ENCODE measurements at places on chromosomes 16 and 17.

GRCh38 chr17:53217311-53217710 is 605.4 kb upstream of the KIF2B start:
- no peak for DNase-seq

GRCh38 chr17:81301195-81302144 is 6.4 kb upstream of the SLC38A10 start:
- no peak for DNase-seq

DNA sequence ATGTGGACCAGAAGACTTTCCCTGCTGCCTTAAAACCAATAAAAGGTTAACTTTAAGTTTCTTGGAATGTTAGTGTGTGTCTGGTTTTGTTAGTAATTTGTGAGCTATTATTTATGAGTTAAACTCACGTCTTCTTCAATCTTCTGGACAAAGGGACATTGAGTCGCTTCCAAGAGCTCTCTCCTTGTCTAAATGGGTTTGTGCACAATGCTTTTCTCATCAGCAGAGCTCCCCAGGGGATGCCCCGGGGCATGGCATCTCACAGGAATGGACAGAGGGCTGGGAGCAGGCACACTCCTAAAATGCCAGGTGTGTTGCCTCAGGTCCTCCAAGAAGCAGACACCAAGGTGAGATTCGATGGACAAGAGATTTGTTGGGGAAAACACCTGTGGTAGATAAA is 90.5 kb downstream of the RGS9 start:
- DNase-seq: no peak

- no peak for DNase-seq
Observed at GRCh38 chr17:64575431-64575830, 68.7 kb downstream of the CEP95 start.

GRCh38 chr17:68861602-68862001 is 93.6 kb downstream of the ABCA8 start:
- peak; percentile 33 for DNase-seq

DNA sequence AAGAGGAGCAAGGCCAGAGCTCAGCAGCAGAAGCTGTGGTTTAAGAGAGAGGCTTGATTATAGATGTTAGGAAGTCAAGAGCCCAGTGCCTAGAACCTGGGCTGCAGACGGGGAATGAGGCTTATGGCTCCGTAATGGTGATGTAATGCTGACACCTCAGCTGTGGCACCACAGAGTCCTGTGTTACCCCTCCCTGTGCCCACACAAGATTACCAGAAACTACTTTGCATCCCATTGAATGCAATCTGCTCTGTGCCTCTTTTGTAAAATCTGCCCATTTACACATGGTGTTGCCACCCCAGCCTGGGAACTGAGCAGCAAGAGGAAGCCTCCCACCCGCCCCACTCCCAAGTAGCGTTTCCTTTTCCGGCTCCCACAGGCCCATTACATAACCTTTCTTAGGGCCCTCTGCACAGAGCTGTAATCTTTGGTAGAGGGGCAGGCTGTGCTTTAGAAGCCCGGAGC is 57.0 kb downstream of the PITPNC1 start:
- no peak for DNase-seq

- DNase-seq: no peak
Observed at GRCh38 chr17:72578817-72579470, 458.1 kb downstream of the SOX9 start.

DNA sequence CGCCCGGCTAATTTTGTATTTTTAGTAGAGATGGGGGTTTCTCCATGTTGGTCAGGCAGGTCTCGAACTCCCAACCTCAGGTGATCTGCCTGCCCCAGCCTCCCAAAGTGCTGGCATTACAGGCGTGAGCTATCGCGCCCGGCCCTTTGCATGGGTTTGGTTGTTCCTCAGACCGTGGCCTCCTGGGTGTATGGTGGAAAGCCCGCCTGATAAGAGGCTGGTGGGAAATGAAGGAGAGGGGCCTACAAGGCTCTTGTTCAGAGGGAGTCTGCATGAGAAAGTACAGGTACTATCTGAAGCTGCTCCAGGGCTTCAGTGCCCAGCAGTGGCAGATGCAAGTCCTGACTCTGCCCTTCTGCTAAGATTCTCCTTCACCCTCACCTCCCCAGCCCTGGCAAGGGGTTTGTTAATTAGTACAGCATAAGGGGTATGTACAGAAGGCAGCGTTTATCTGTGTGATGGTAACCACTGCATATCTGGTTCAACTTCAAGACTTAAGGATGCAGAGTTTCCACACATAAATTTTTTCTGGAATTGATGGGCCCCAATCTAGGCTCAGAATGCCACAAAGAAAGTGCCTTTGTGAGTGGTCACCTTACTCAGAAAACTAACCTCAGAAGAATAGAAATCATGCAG is 24.2 kb downstream of the GRB7 start:
- no peak for DNase-seq

- DNase-seq: no peak
Observed at GRCh38 chr17:63040816-63041215, 74.8 kb downstream of the TANC2 start.

GRCh38 chr17:7878234-7878633 is 10.4 kb upstream of the CHD3 start:
- DNase-seq: no peak

- DNase-seq: no peak
Observed at GRCh38 chr16:53967572-53967971, 263.6 kb downstream of the FTO start.

DNA sequence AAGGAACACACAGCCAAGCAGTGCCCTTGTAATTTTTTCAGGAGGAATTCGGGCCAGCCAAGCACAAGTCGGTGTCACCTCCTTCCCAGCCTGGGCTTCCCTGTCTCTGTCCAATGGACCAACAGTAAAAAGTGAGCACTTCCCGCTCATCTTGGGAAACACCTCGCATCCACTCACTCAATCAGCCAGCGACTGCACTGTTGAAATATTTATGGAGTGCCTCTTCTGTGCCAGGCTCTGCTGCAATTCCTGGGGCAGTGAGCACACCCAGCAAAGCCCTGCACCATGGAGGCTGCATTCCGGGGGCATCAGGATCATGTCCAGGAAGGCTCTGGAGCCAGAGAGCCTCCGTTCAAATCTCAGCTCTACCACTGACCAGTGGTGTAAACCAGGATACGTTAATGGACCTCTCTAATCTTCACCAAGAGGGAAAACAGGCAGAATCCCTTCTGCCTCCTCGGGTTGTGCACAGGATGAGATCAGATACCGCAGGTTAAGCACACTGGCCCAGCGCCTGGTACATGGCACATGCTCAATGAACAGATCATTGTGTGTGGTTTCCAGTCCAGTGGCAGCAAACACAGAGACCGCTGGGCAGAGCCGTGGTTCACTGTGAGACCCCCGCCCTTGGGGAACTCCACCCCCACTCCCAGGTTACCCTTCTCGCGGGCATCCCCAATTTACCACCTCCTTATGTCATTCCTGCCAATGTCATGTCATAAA is 194.3 kb downstream of the ZNF423 start:
- DNase-seq: no peak

- DNase-seq: no peak
Observed at GRCh38 chr17:34763728-34764665, 184.6 kb downstream of the TMEM132E start.

- DNase-seq: no peak
Observed at GRCh38 chr17:76631821-76632565, 11.6 kb downstream of the ST6GALNAC1 start.

DNA sequence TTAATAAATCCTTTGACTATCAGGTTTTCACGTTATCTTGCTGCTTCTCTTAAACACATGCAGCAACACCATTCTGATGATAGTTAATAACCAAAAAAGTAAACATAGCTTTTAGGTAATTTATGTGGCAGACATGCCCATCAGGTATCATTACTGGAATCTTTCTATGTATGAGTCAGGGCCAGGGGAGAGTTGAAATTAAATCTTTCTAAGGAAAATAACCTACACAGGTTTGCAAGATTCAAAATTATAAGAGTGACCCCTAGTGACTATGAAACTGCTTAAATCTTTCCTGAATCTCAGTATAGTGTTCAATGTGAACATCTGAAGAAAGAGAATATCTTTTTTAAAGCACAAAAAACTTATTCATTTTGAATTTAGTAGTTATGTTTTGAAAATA is 666.6 kb downstream of the CDH11 start:
- DNase-seq: no peak

- DNase-seq: no peak
Observed at GRCh38 chr16:27083861-27084261, 17.1 kb downstream of the C16orf82 start.

GRCh38 chr17:63910096-63910495 is 962 bp downstream of the CSHL1 start:
- no peak for DNase-seq

- DNase-seq: no peak
Observed at GRCh38 chr17:63700528-63701455, 867 bp upstream of the LIMD2 start.

- DNase-seq: no peak
Observed at GRCh38 chr16:27269300-27270150, 953 bp upstream of the NSMCE1 start.
